ENCODE measurements at places on chromosomes 16 and 17.
A peak's percentile ranks its signal among the peaks of the same experiment; 100 is the strongest.

DNA sequence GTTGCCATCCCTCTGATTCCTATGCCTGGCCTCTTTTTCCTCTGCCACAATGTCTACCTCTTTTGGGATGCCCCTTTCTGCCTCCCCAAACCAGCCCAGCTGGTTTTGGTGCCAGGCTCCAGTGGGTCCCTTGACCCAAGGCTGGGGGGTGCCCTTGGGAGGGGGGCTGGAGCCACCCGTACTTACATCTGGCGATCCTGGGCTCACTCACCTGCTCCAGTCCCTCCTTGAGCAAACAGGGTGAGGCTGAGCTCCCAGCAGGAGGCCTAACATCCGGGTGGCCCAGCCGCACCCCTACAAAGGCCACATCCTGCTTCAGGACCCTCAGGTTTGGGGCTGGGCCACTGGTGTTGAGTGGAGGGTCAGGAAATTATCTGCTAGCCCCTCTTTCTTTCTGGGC is 1.2 kb downstream of the ERN2 start:
- no peak for DNase-seq

GRCh38 chr17:44293509-44294226 is 14.7 kb upstream of the RUNDC3A start:
- DNase-seq: no peak

DNA sequence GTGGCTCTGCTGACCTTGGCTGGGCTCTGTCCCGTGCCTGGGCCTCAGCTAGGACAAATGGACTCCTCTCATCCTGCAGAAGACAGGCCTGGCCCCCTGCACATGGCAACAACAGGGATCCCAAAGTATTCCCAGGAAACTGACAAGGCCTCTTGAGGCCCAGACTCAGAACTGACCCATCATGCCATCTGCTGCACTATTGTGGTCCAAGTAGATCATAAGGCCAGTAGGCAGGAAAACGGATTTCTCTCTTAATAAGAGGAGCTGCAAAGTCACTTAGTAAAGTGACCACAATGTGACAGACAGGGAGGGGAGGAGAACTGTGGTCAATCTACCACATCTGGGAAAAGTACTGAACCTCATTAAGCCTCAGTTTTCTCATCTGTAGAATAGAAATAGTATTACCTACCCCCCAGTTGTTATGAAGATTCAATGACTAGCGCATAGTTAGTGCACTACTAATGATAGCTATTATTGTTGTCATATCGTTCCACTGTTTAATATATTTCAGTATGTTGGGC is 62.1 kb upstream of the TNRC6A start:
- no peak for DNase-seq

GRCh38 chr16:80440667-80441066 is 100.1 kb upstream of the DYNLRB2 start:
- no peak for DNase-seq

GRCh38 chr16:65975049-65975708 is 391.3 kb upstream of the CDH5 start:
- no peak for DNase-seq

DNA sequence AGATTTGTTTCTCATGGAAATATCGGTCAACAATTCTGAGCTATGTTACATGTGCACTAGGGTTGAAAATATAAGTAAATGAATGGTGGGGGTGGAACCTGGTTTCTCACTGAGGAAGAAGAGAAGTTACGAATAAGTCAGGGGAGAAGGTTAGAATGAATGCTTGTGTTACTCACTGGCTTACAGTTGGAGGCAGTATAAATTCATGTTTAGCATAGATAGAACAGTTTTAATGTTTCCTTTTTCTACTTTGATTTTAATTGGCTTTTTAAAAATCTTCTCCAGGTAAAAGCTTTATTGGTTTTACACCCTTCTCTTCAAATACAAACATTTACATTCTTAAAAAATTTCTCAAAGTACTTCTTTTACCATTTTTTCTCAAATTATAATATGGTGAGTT is 1113.7 kb downstream of the CDH11 start:
- no peak for DNase-seq

DNA sequence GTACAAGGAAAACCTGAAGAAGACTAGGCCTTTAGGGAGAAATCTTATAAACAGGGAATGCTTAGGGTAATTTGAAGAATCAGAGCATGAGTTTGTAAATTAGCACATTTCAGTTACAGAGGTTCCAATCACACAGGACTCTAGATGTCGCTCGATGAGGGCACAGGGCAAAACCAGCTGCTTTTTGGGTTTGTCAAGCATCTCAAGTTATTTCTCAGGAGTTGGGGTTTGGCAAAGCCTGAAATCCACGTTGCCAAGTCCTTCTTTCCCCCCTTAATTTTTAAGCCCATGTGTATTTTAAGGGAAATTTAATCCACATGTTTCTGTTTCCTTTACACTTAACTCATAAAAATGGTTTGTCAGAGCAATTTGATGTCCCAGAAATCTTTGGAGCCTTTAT is 146.9 kb downstream of the ANKFN1 start:
- no peak for DNase-seq

- no peak for DNase-seq
Measured at GRCh38 chr16:21722771-21723455, 59.1 kb downstream of the OTOA start.

- DNase-seq: no peak
Measured at GRCh38 chr16:6035161-6035560, 937.6 kb upstream of the EEF2KMT start.

DNA sequence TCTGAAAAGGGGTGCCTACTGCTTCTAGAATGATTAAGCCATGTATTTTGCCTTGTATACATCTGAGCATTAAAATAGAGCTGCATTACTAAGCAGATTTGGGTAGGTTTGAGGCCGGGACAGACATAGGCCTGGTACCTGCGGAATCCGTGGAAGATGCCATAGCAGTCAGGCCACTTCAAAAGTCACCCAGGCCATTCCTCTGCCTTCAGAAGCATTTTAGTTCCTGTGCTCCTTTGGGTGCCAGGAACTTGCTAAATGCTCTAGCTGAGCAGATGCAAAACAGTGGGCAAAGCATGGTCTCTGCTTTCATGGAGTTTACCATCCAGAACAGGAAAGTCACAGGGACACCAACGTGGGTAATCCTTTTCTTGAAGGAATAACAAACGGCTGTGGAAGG is 5.7 kb upstream of the TMEM100 start:
- DNase-seq: no peak

- DNase-seq: no peak
Measured at GRCh38 chr16:47927330-47927729, 228.5 kb downstream of the ABCC12 start.

DNA sequence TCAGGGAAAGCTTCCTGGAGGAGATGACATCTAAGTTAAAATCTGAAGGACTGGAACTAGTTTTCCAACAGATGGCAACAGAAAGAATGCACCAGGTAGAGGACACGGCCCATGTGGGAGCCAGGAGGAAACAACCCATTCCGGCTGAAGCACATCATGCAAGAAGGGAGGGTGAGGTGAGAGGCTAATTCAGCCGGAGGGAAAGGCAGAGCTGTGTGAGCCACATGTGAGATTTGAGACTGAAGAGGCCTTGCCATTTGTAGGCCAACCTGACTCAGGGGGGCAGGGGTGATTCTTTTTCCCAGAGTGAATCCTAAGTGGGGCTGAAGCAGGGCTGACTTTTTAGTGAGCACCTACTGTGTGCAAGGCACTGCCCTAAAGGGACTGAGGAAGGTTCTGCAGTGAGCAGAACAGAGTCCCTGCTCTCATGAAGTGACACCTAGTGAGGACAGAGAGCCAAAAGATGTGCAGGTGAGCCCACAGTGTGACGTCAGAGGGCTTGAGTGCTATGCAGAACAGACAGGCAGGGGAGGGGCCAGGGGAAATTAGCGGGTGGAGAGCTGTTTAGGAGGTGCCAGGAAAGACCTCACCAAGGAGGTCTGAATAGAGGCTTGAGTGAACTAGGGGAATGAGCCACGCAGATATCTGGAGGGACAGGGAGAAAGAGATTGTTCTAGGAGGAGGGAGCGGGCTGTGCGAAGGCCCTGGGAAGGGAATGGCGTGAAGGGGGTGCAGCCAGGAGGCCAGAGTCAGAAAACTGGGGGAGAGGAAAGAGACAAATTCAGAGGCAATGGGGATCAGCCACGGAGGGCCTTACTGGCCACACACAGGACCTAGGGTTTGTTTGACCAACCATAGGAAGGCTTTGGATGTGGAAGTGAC is 19.8 kb upstream of the IL21R start:
- DNase-seq: no peak

DNA sequence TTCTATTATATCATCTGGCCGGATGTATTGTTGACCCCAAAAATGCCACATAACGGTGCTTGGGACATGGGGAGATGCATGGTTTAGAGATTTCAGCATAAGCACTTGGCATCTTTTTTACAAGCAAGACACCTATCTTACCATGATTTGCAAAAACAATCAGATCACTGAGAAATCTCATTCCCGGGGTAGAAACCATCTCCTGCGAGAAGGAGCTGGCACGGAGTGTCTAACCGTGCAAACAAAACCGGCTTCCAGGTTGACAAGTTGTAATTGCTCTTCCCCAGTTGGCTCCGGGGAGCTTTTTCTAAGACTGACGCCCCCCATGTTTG is 1.0 kb downstream of the SLC16A6 start:
- no peak for DNase-seq

- DNase-seq: no peak
Measured at GRCh38 chr16:24524855-24525677, 14.3 kb upstream of the RBBP6 start.

DNA sequence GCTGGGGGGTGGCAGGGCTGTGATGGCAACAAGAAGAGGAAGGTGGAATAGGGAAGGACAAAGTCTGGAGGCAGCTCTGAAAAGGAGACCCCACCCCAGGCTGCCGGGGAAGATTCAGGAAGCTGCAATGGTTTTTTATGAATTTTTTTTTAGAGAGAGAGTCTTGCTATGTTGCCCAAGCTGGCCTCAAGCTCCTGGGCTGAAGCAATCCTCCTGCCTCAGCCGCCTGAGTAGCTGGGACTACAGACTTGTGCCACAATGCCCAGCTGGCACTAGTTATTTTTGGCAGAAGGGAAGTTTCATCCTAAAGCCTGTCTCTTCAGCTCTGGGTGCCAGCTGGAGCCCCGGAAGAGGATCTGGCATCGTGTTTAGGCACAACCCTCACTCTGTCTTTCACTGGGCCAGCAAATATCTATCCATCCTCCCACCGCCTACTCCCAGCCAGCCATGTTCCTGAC is 1.3 kb upstream of the CES3 start:
- DNase-seq: no peak

GRCh38 chr17:48894886-48895285 is 2.3 kb downstream of the ATP5MC1 start:
- DNase-seq: no peak

DNA sequence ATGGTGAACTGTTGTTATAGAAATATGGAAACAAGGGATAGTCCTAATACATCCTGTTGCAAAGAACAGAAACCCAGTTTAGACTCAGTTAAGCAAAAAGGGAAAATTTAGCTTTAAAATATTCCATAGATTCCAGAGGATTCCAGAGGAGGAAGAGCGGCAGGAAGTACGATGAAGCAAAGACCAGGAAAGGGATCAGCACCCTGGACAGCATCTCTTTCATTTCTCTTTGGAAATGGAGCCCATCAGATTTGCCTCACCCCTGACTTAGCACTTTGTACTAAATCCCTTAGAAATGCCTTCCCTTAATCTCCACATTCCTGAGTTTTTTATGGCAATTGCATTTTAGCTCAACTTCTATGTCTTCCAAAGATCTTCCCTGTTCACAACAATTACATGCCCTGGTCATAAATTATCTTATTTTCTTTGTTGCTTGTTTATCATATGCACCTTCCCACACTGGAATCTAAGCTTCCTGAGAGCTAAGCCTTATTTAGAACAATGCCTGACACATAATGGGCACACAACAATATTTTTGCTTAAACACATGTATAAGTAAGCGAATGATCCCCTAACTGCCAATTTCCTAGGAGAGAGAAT is 150.0 kb upstream of the RBFOX1 start:
- no peak for DNase-seq

GRCh38 chr16:84660973-84661372 is 12.7 kb downstream of the KLHL36 start:
- DNase-seq: no peak

DNA sequence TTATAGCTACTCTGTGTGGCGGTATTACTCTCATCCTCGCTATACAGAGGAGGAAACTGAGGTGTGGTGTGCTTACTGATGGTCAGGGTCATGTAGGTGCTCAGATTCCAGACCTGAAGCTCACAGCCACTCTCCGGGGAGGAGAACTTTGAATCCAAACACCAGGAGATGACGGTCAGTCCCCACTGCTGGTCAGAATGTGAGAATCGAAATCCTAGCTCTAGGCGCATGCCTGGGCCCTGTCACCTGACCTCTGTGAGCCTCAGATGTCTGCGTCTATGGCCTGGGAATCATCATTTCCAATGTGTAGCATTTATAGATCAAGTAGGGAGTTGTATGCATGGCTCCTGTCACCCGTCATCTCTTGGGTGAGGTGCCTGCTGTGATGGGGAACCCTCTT is 317.4 kb downstream of the SNX29 start:
- no peak for DNase-seq

- no peak for DNase-seq
Measured at GRCh38 chr17:19010729-19011505, 6.4 kb upstream of the FAM83G start.

DNA sequence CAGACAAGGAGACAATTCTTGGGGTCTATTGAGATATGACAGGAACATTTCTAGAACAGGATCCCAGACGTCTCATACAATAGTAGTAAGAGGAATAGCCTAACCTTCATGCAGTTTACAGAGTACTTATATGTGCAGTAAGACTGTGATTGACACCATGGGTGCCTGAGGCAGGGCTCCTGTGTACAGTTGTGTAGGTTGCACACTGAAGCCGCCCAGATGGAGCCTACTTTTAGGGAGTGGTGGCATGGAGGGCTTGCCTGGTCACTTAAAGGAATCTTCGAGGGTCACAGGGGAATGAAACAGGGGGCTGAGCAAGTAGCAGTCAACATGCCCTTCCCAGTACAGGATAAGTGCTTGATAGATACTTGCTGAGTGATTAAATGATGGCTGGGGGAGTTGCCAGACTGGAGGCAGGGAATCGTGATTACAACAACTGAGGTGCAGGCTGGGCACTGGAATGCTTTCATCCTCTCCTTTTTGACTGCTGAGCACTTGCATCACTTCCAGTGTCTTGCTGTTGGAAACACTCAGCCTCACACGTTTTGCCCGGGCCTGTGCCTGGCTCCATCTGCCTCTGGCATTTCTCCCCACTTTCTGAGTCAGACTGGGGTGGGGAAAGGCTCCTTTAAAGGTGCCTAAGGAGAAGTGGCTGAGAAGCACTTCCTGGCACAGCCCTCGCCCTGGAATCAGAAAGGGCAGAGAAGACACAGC is 71.0 kb downstream of the COPRS start:
- DNase-seq: peak; percentile 72

DNA sequence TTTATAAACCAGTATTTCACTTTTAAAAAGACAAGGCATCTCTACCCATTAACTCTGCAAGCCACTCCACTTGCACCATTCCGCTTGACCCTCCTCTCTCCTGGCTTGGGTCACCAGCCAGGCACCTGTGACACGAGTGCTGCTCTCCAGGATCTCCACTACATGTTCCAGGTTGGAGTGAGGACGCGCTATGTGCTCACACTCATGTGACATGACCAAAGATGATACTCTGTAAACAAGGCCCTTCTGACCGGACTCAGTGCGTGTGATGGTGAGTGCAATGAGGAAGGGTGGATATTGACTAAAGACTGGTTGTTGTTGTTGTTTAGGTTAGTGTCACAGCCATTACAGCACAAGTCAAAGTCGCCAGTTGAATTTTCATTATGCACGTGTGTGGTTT is 192.7 kb downstream of the MRTFB start:
- no peak for DNase-seq

All from epithelial cell of proximal tubule (primary cell).